ENCODE measurements at places on chromosomes 5 and 9.

- no peak for DNase-seq
Measured at GRCh38 chr5:159010661-159011442, 88.9 kb downstream of the EBF1 start.

- no peak for DNase-seq
Measured at GRCh38 chr5:69312459-69313160, 20.0 kb downstream of the CCDC125 start.

DNA sequence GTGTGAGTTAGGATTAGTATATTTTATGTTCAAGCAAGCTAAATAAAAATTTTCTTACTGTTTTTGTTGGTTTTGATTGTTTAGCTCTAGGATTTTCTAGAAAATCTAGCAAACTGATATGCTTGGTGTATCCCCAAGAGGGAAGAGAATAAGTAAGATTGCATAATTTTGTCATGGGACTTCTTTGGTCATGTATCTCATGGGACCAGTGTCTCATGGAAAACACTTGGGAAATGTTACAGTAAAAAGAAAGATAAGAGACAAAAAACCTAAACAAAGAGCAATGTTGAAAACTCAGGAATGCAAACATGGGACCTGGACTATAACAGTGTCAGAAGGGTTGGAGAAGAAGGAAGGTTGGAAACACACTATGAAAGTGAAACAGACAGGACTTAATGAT, 119.4 kb downstream of the TLR4 start:
- DNase-seq, result no peak

- DNase-seq, result no peak
Measured at GRCh38 chr9:113511047-113511521, 47.6 kb downstream of the RGS3 start.

DNA sequence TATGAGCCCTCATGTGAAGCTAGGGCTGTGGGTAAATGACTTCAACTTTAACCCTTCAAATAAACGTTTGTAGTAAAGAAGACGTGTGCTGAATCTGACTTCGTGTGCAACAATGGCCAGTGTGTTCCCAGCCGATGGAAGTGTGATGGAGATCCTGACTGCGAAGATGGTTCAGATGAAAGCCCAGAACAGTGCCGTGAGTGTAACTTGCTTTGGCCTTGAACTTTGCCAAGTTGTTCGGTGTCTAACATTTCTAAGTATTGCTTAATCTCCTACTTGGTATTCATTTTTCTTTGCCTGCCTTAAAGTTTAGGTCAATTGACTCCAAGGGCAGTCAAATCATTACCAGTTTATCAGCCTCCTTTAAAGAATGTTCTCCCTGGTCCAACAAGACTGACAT, 18.2 kb downstream of the VLDLR start:
- no peak for DNase-seq

DNA sequence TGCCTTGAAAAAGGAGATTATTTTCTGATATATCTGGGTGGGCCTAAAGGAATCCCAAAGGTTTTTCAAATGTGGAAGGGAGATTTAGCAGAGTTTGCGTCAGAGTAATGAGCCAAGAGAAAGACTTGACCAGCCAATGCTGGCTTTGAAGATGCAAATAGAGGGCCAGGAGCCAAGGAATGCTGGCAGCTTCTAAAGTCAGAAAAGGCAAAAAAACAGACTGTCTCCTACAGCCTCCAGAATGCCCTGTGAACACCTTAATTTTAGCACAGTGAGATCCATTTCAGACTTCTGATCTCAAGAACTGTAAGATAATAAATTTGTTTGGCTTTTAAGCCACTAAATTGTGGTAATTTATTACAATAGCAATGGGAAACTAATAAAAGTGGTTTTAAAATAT, 122.6 kb upstream of the FREM1 start:
- no peak for DNase-seq

GRCh38 chr9:33517373-33517772, 6.7 kb upstream of the ANKRD18B start:
- DNase-seq, result no peak

DNA sequence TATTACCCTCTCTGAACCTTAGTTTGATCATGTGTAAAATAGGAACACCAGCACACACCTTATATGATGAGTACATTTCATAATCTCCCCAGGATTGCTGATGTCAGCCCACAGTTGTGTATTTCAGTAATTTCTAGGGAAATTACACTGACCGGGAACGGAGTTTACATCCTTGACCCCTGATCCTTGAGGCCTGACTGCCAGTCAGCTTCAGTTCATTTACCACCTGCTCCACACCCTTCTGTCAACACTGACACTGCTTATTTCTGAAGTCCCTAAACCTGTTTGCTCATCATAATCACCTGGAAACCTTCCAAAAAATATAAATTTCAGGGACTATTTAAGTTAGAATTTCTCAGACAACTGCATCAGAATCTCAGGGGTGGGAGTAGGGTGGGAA, 55.3 kb downstream of the ZNF622 start:
- DNase-seq, result no peak

GRCh38 chr5:109003928-109004327, 256.2 kb downstream of the FER start:
- DNase-seq, result no peak

- no peak for DNase-seq
Measured at GRCh38 chr9:12775679-12776512, 1.1 kb downstream of the LURAP1L start.

DNA sequence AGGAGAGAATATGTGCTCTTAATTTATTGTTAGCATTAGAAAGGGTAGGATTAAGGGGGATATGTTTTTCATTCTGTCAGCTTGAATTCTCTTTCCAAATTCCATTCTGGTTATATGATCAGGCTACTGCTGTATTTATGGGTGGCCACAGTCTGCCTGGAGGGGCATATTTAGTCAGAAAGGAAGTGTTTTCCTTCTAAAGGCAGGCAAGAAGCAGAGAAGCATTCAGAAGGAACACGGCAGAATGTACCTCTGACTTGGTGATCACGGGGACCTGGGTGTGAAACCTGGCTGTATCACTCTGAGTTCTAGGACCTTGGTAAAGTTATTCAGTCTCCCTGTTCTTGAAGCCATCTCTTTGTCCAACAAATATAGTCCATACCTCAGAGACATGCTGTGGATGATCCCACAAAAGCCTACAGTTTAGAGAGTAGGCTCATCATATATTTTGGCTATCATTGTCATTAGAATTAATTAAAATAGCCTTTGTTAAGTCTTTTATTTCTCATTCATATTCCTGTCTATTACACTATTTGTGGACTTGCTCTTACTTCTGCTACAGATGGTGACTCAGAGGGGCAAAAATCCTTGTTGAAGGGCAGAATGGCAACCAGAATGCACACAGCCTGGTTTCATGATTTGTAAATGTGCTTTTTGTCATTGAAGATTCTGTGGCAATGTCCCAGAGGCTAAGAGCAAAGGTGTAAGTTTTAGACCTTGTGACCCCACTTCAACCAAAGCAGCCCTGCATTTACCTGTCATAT, 2.7 kb downstream of the TNC start:
- DNase-seq, result no peak

GRCh38 chr5:1568201-1568979, 44.6 kb upstream of the LPCAT1 start:
- no peak for DNase-seq

DNA sequence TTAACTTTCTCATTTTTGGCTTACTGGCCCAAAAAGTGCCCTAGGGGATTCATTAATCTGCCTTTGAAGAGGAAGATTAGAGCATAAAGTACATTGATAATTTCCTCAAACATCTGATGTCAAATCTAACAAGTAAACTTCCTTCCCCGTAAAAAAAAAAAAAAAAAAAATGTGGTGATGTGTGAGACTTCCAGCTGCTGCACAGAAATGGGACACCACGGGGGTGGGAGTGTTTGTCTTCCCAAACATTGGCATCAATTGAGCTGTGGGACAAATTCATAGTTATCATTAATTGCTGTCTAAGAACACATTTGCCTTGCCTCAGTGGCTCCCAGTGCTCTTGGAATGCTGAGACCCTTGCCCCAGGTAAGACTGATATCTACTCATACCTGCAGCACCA, 149.6 kb downstream of the ADAMTS12 start:
- DNase-seq, result no peak

- no peak for DNase-seq
Measured at GRCh38 chr5:168159425-168159824, 132.0 kb upstream of the WWC1 start.

GRCh38 chr5:142421228-142421617, 96.4 kb upstream of the SPRY4 start:
- DNase-seq, result no peak

DNA sequence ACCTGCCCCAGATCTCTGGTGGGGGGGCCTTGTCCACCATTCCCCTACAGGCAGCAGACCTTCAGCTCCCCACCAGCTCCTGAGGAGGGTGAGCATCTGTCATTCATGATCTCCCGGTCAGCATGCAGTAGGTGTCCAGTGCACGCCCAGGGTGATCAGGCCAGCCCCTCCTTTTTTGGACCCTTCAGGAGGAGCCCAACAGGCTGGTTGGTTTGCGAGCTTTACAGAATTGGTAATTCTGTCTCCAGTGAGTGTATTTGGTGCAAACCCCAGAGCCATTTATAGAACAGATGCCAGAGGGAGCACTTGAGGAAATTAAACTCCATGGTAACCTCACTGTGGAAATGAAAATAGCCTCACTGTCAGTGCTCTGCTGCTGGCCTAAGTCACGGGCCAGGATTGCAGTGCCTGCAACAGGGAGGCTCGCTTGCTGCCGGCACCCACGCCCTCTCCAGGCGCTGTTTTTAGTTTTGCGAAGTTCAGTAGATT, 23.4 kb downstream of the WNK2 start:
- no peak for DNase-seq

- no peak for DNase-seq
Measured at GRCh38 chr5:55853041-55853670, 2.0 kb downstream of the IL31RA start.

DNA sequence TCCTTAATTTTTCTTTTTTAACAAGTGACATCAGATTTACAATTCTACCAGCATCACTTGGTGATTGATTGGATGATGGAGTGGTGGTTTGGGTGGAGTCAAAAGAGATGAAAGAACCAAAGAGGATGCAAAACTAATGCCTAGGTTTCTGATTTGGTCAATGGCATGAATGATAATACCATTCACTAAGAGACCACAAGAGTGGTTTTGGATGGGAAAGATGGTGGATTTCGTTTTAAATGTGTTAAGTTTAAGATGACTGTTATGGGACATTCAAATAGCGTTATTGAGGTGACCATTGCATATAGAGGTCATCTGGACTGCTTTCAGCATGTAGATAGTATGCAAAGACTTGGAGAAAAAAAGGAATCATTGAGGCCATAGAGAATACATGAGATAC, 3.6 kb downstream of the SMC5 start:
- no peak for DNase-seq

DNA sequence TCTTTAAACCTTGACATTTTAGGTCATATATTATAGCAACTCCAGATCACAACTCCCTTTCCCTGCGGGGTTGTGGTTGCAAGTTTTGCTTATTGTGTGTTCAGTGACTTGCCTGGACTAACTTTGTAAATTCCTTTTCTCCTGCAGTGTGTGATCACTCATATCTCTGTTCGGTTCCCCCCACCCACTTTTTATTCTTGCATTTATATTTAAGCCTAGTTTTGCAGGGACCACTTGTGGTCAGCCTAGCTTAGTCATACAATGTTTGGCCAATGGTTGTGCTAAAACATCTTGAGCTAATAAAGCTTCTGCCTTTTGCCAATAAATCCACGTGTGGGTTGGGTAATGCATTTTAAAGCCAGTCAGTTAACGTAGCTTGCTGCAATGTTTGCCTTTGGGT, 146.5 kb upstream of the IRX4 start:
- no peak for DNase-seq

- DNase-seq, result no peak
Measured at GRCh38 chr5:7763621-7764072, 87.3 kb downstream of the CFAP90 start.

DNA sequence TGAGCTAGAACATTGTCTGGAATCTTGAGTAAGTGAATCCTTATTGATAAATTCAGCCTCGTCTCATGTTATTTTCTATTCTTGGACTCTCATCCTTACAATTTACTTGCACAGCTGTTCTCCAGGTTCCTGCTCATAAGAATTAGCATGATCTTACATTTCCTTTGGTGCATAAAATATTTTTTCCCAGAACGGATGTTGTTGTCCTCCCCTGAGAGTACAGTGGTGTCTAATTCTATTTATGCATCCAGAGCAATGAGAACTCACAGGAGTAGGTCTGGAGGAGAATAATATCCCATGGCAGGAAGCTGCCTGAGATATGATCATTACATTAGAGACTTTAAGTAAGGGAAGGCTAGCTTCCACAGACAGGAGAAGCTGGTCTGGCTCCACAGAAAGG, 178.4 kb upstream of the MAST4 start:
- DNase-seq, result no peak

DNA sequence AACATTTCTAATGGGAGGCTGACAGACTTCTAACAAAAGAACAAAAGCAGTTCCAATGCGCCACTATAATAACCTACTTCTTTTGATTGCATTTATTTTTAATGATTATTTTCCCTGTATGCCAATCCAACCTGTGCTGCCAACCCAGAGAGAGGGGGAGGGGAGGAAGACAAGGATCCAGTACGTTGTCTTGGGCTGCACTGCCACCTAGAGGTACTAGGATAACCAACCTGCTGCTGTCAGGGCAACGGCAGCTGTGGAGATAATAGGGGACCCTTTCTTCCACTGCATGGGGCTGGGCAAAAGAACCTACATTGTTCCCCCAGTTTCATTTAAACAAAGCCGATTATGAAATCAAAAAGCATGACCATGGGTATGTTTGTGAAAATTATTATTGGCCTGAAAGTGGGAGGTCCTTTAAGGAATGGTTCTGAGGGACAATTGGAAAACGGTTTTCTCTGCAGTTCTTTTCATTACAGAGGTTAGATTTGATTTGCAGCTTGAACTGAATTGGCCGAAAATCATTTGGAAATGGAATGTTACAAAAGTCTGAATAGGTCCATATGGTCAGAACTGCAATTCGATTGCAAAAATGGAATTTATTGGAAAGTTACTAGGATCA, 101.3 kb downstream of the RASEF start:
- peak; percentile 1 for DNase-seq

DNA sequence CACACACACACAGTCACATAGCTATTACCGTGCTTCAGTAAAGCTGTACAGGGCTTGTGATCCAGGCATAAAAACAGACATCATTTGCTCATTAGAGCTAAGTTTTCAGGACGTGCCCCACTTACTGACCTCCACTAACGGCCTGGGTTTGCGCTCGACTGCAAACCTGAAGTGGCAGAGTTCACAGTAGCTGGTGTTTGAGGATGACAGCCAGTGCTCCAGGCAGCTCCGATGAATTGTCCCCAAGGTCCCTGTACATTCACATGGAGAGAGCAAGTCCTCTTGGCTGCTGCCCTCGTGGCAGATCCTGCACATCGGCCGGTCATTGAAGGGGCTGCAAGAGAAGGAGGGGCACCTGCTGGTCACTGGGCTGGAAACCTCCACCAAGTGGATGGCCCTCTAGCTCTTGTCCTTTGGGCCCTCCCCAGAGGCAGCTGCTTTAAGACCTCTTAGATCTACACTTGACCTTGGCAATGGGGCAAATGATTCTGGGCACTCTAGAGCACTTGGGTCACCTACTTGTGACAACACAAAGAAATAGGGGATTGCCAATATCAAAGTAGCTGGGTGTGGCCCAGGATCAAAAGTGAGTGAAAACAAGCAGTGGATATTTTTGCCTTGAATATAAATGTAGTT, 115.4 kb downstream of the MARCHF3 start:
- DNase-seq, result no peak

- no peak for DNase-seq
Measured at GRCh38 chr5:168317521-168318147, 26.2 kb downstream of the WWC1 start.

GRCh38 chr9:80560976-80561375, 989.2 kb downstream of the TLE4 start:
- DNase-seq, result no peak

- no peak for DNase-seq
Measured at GRCh38 chr5:170642066-170642735, 138.4 kb downstream of the KCNIP1 start.
